AML-193 (cell line): ENCODE measurements at places on chromosomes 4 and X.

DNA sequence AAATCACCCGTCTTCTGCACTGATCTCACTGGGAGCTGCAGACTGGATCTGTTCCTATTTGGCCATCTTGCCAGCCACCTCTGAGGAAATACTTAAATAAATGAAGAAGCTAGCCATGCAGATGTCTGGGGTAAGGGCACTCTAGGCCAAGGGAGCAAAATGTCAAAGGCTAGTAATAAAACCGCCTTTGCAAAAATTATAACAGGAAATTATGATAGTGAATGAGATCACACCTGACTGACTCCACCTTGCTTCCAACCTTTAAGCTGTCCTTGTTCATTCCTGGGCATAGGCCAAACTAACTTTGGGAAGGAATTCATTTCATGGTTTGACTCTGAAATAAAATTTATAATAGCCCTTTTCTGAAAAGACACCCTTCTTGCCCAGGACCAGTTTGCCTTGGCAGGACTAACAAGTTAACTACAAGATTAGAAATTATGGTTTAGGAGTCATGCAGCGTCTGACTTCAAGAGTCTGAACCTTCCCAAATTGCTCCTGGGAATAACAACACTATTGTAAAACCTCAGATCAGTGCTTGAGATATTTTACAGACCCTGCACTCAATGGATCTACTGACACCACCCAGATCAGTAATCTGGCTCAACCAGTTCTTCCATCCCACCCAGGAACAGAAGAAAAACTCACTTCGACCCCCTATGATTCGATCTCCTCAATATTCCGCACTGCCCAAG, 246.9 kb upstream of the HDX start:
- DNase-seq = no peak

DNA sequence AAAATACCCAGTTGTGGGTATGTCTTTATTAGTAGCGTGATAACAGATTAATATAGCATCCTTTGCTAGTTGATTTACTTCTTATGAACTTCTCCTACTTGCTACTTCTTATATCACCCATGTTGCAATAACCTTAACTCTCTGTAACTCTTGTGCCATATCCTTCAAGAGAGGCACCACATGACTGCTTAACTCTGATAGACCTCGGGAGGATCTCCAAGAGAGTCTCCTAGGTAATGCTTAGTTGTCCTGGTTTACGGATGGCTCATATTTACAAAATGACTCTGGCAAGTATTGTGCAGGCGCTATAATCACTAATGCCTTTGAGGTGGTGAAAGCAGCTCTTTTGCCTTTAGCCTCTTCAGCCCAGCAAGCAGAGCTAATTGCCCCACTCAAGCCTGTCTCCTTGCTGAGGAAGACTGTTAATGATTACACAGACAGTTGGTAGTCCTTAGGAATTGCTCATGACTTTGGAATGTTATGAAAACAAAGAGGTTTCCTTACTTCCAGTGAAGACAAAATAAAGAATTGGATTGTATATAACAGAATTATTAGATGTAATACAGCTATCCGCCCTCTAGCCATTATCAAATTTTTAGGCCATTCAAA, 1305.8 kb downstream of the PCDH7 start:
- DNase-seq = no peak

DNA sequence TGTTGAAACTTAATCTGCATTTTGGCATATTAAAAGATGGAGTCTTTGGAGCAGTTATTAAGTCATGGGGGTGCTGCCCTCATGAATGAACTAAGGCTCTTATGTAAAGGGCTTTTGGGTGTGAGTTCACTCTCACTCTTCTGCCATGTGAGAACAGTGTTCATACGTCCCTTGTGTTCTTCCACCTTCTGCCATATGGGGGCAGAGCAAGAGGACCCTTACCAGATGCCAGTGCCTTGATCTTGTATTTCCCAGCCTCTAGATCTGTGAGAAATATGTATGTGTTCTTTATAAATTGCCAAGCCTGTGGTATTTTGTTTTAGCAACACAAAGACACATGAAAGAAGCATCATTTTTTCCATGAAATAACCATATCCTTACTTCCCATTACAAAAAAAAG, 213.9 kb downstream of the SPOCK3 start:
- peak; percentile 2 for DNase-seq

GRCh38 chr4:53929955-53930798, 134.2 kb downstream of the CHIC2 start:
- peak; percentile 76 for DNase-seq

- no peak for DNase-seq
Observed at GRCh38 chr4:25889589-25890503, 24.2 kb upstream of the SMIM20 start.

GRCh38 chr4:41478518-41478917, 59.4 kb upstream of the LIMCH1 start:
- DNase-seq = no peak

GRCh38 chr4:24625091-24625490, 40.7 kb upstream of the DHX15 start:
- DNase-seq = no peak

DNA sequence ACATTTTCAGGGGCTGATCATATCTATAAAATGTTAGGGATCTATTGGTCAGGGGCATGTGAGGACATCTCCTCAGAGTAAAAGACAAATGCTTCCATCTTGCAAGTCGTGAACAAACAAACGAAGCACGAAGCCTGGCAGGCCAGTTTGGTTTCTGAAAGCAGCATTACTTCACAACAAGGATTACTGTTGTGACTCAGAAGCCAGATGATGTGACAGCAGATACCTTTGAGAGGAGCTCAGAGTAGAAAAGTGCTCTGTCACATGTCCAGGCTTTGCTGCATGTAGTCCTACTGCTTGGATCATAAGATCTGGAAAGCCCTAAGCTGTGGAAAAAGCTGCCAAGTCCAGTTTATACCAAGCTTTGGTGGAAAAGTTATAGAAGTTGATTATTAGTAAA, 1827.2 kb downstream of the ARAP2 start:
- no peak for DNase-seq

DNA sequence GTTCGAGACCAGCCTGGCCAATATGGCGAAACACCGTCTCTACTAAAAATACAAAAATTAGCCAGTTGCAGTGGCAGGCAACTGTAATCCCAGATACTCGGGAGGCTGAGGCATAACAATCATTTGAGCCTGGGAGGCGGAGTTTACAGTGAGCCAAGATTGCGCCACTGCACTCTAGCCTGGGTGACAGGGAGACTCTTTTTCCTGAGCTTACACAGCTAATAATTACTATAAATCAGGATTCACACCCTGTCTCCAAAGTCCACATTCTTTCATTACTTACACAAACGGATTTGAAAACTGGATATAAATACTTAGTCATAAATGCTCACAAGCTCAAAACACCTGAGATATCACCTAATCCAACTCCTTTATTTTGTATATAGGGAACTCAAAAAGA, 151.6 kb downstream of the LRBA start:
- DNase-seq = no peak

DNA sequence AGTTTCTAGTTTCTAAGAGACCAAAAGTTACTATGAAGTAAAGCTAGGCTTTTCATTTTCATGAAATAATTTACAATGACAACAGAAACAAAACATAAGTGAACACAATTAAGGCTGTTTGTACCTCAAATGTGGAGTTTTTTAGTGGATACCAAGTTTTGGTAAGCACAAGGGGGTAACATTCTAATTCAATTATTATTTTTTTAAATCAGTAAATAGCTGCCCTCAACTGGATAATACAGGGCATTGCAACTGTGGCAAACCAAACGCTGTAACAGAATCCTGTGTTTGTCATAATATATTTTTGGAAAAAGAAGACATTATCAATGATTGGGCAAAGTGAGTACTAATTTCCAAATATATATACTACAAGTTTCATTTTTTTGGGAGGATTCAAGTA, 150.3 kb downstream of the FBXW7 start:
- peak; percentile 35 for DNase-seq

DNA sequence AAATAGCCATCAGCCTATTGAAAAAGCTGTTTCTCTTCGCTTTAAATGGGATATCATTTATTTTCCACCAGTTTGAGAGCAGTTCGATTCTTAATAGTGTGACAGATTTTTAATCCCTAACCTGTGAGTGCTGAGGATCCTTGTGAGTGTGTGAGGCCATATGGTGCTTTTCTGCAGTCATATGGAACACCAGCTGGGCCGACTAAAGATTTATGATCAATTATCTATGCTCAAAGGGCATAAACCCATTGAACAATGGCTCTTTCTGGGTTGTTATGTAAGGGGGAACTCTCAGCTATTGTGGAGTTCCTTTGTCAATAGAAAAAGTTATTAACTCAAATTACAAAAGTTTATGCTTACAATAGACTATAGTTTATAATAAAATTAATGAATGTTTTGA, 1003.6 kb downstream of the FAT4 start:
- DNase-seq = no peak

GRCh38 chr4:152068866-152069265, 308.1 kb upstream of the GATB start:
- DNase-seq = no peak

GRCh38 chr4:69167300-69167699, 47.2 kb downstream of the UGT2B11 start:
- no peak for DNase-seq
